ENCODE measurements at places on chromosomes 7 and 10. TPM values are rescaled to one million over a fixed set of nuclear protein-coding genes. Genes with fewer than 3 reads are reported as not detected.

DNA sequence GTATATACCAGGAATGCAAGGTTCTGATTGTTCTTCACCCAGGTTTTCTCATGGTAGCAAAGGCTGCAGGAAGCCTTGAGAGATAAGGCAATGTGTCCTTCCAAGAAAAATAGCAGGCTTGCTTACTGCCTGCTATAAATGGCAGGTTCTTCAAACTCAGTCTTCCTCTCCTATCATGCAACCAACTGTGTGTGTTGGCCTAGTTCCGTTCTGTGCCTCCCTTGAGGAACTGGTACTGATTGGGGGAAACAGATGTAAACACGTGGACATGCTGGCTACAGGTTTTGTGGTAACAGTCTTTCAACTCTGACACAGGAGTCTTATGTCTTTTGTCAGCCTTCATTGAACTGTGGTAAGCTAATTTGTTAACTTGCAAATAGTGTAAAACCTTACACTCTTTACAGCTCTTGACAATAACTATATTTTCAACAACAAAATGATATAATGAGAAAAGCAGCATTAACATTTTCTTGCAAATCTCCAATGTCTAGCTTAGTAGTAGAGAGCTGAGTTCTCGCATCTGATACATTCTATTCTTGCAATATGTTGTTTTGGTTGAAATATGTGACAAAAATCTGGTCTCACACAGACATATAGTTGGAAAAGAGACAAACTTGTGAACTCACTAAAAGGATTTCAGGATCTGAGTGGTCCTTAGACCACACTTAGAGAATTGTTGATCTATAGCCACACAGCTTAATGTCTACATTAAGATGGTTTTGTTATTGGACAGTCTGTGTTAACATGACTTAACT is 54.7 kb upstream of the LSM8 start:
- DNase-seq = no peak

DNA sequence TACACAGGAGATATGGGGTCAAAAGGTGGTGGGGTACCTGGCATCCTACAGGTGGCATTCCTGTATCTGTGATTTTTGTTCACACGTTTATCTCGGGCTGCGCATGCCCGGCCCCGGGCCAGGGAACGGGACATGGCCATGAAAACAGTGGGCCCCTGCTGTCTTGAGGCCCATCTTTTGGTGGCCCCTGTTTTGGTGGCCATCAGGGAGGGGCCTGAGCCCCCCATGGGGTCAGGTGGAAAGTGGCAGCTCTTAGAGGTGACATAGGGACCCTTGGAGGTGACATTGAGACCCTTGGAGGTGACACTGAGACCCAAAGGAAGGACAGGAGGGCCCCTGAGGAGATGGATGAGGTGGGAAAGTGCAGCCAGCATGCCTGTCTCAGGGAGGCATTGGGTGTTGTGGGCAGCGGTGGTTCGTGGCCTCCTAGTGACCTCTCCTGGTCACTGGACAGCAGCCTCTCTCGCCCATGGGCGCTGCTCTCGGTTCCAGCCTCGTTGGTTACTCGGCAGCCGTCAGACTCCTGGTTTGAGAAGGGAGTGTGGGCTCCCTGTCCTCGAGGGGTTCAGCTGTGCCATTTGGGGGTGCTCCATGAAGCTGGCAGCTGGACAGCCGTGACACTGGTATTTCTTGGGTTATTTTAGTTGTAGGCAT is 39.9 kb downstream of the INPP5A start:
- peak; percentile 42 for DNase-seq

GRCh38 chr10:30709229-30709628 is 79.7 kb upstream of the LYZL2 start:
- DNase-seq = no peak

DNA sequence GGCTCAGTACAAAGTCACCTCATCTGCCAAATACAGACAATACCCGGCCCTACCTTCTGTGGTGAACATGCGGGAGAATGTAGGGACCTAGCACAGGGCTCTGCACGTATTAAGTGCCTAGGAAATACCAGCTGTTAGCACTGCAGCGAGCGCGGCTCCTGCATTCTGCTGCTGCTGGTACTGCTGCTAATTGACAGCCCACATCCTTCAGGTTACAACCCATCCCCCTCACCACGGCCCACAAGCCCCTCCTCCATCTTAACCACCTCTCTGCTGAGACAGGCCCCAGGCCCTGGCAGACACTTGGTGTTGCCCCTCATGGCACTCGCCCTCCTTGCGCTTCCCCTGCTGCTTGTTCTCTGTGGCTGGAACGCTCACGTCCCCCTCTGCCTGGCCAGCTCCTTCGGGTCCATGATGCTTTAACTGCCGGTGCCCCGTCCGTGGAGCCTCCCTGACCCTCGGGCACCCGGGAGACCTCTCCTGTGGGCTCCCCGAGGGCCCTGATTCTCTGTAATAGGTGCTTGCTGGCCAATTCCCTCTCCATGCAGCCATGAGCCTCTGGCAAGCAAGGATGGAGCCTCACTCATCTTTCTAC is 53.3 kb upstream of the LOXL4 start:
- no peak for DNase-seq

PIP gene
- not detected for total RNA-seq

WDR11 gene
- 24.1 TPM for total RNA-seq

ARHGAP22 gene
- 18.9 TPM for total RNA-seq

ASB15 gene
- total RNA-seq = not detected
